ENCODE measurements at places on chromosomes 1 and 21. TPM values are rescaled to one million over a fixed set of nuclear protein-coding genes. Genes with fewer than 3 reads are reported as not detected.

Gene SLC9C2
- polyA plus RNA-seq, result not detected

Gene GPR157
- 2.7 TPM for polyA plus RNA-seq

Gene PRAMEF26
- polyA plus RNA-seq, result not detected

Gene PDE4B
- polyA plus RNA-seq, result 9.0 TPM

Gene EPHA10
- polyA plus RNA-seq, result 0.15 TPM

Gene ZYG11A
- 0.13 TPM for polyA plus RNA-seq

Gene HHIPL2
- not detected for polyA plus RNA-seq

Gene NR0B2
- polyA plus RNA-seq, result not detected

Gene FCGR1A
- polyA plus RNA-seq, result 10.2 TPM

Gene NECTIN4
- polyA plus RNA-seq, result 5.0 TPM

Gene VWA5B1
- polyA plus RNA-seq, result 0.51 TPM

Gene NEK2
- 0.18 TPM for polyA plus RNA-seq

Measured in urinary bladder (tissue), 4 donors.